ENCODE measurements at places on chromosomes 7 and 10.

DNA sequence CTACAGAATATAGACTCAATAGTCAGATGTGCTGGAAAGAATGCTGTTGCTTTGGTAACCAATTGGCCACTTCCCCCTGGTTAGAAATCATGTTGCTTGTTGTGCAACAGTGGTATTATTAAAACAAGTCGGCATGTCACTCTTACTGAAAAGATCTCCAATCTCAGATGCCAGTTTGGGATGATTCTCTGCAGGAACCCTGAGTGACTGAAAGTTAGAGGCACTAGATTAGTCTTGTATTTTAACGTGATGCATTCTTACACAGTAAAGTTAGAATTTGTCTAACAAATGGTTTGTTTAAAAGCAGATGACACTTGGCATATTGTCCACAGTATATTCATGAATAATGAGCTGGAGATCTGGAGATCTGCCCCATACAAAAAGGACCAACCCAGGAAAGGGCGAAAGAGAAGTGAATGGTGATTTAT, 287.6 kb downstream of the TWIST1 start:
- no peak for DNase-seq

- DNase-seq = no peak
Observed at GRCh38 chr7:148670374-148670773, 28.3 kb upstream of the CUL1 start.

GRCh38 chr7:131524115-131524514, 32.3 kb downstream of the PODXL start:
- DNase-seq = no peak

DNA sequence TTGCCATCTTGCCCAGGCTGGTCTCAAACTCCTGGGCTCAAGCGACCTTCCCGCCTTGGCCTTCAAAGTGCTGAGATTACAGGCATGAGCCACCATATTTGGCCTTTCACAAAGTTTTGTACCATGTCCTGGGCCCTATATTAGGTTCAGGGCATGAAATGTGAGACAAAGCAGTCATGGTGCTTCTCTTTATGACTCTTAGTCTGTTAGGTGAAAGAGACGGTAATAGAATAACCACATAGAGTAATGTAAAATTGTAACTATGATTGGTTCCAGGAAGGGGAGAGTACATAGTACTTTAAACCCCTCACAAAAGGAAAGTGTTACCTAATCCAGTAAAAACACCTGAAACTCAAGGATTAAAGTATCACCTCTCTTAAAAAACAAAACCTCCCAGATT, 144.7 kb downstream of the SPAG6 start:
- DNase-seq = no peak

Measured in activated CD4-positive, alpha-beta T cell treated with anti-CD3 and anti-CD28 coated beads, Interleukin-10, Interleukin-2, amounts not matched to agents 100 ng/mL and 50 ng/mL, durations not matched to agents 16 hours and 8 hours (primary cell).